Stimulated activated naive CD4-positive, alpha-beta T cell (primary cell): ENCODE measurements at places on chromosomes 2 and 18.

DNA sequence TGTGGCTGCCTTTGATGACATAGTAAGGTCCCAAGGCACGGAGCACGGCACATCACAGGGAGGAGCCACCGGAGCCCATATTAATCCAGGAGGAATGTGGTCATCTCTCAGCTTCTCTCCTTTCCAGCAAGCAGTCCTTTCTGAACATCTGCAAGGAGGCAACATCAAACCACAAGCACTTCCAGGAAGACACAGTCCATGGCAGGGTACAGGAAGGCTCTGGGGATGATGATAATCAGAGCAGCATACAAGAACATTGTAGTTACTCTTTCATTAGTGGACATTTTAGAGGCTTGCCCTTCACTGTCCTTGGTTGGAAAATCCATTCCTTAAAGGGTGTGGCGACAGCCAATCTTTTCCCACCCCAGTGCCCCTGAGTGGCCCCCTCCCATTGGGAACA lies 31.1 kb downstream of the YPEL5 start:
- DNase-seq, result no peak

DNA sequence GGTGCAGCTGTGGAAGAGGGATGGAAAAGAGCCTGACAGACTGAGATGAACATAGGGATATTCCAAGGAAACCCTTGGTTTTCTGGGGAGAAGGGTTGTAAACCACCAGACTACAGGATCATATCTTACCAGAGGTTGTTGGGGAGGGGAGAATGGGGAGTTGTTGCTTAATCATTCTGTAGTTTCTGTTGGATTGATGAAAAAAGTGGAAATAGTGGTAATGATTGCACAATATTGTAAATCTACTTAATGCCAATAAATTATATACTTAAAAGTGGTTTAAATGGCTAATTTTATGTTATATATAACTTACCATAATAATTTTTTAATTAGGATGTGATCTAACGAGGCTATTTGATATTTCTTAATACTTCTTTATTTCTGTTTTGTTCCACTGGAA lies 800.9 kb downstream of the BCL11A start:
- no peak for DNase-seq

DNA sequence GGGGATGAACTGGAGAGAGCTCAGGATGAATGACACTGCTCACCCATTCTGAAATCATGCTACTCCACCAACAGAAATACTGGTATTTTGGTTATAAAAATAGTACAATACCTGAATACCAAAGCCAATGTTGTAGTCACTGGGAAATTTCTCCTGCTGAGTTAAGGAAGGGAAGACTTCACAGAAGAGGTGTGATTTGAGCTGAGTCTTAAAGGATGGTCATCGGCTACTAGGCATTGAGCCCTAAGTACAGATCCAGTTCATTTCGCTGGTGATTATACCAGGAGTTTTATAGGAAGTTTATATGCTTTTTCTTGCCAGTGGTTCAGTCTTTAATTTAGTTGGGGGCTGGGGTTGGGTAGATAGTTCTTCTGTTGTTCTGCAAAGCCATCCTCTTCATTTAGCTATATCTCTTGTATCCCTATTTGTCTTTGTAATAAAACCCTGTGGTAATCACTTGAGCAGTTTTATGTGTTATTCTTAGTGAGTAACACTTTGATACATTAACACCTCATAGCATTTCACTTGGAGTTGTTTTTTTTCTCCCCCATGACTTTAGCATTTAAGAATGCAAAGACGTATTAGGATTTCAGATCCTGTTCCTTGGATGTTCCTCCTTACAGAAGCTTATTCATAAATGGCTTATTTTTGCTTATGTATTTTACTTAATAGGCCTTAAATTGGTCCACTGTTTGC lies 239.9 kb upstream of the FOSL2 start:
- no peak for DNase-seq

GRCh38 chr2:9423922-9424272 lies 443 bp downstream of the CPSF3 start:
- DNase-seq, result no peak

DNA sequence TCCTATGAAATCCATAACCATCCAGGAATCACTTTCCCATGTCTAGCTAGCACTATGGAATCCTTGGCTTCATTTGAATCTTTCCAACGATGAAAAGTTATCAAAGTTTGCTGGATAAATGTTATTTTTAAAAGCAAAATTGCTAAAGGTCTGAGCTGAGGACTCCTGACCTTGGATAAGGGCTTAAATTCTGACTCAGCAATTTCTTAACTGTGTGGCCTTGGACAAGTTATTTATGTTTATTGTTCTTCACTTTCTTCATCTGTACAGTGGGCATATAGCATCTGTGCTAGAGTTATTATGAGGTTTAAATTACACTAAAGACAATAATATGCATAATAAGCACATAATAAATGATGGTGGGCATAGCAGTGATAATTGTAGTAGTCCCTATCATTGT lies 227.5 kb downstream of the KCNS3 start:
- no peak for DNase-seq

DNA sequence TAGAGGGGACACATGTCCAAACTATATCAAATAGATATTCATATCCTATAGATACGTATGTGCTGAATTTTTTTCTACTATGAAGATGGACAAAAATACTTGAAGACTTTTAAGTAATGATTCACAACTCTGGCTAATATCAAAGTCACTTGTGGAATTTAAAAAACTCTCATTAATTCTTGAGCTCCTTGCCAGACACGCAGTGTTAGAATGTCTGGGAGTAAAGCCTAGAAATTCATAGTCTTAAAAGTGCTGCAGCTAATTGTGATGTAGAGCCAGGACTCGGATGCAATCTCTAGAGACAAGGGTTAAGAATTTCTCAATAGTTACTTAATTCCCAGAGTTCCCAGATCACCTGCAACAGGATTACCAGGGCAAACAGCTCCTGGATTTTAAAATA lies 107.4 kb downstream of the ARL6IP6 start:
- DNase-seq, result no peak

DNA sequence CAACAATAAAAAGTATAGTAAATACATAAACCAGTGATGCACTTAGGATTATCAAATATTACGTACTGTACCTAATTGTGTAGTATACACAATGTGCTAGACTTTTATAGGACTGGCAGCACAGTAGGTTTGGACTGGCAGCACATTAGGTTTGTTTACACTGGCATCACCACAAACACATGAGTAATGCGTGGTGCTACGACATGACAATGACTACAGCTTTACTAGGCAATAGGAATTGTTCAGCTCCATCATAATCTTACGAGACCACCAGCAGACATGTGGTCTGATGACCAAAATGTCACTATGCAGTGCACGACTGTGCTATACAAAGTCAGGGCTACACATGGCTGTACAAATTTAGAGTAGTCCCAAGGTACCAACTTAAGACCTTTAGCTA lies 2.3 kb downstream of the MBOAT2 start:
- no peak for DNase-seq

- no peak for DNase-seq
Measured at GRCh38 chr2:25595393-25595792, 78.0 kb downstream of the DTNB start.

GRCh38 chr2:206573793-206574192 lies 68.5 kb upstream of the FAM237A start:
- no peak for DNase-seq

DNA sequence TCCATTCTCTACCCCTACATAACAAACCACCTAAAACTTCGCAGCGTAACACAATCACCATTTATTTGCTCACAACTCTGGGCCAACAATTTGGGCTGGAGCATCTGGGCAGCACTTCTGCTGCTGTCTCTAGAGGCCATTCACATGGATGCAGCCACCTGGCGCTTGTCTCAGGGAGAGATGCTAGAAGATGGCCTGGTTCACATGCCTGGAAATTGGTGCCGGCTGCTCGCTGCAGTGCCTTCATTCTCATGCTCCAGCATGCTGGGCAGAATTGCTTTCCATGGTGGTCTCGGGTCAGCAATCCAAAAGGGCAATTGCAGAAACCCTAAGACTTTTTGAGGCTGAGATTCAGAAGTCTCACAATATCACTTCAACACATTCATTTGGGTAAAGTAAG lies 157.4 kb downstream of the SUCLG1 start:
- DNase-seq, result no peak

- no peak for DNase-seq
Measured at GRCh38 chr2:37544591-37545031, 126.8 kb downstream of the CDC42EP3 start.

- no peak for DNase-seq
Measured at GRCh38 chr2:50720697-50721315, 311.1 kb downstream of the NRXN1 start.

DNA sequence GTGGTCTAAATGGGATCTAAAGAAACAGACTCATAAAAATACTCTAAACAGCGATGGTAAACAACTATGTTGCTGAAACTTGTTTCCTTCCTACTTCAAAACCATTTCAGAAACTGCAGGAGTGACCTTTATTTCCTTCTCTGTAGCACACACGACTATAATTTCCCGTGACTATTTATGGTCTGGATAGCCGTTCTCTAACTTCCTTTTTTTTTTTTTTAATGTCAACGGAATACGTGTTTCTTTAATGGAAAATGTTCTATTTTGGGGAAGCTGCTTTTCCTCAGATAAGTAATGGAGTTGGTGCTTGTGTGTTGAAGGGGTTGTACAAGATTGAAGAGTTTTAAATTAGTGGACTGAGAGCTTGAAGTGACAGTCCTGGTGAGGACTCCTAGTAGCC lies 224.1 kb downstream of the PHLPP1 start:
- DNase-seq, result no peak

DNA sequence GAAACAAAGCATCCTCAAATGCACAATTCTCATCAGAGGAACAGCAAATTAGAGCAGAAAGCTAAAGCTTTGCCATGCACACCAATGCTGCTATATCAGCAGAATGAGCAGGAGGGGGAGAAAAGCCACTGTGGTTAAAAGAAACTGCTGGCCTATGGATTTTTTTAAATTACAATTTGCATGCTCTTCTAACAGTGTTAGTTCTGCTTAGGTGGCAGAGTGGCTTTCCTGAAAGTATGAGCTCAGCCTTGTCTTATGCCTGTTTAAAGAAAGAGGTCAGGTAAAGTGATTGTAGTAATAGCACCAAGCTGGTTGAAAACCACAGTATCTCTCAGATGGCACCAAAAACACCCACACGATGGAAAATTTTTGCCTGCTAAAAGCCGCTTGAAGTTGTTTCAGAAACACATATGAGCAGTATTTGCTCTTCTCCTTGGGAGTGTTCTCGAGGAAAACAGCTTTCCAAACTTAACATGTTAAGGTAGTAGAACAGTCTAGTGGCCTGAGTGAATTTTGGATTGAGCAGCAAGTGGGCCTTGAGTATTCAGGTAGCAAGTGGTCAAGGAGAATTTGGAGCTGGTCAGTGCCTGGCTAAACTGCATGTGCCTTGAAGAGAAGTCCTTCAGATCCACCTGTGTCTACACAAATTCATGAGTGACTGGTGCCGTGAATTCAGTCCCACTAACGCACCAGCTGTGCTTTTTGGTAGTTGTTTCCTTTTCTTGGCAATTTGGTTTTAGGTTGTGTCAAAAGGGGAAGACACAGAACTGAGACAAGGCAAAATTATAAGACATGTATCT lies 19.6 kb upstream of the NDUFV2 start:
- peak; percentile 11 for DNase-seq

GRCh38 chr2:62569907-62570841 lies 64.2 kb upstream of the TMEM17 start:
- no peak for DNase-seq

GRCh38 chr2:239184179-239184578 lies 216.6 kb downstream of the HDAC4 start:
- no peak for DNase-seq

GRCh38 chr2:6750411-6751158 lies 115.1 kb downstream of the CMPK2 start:
- DNase-seq, result no peak

DNA sequence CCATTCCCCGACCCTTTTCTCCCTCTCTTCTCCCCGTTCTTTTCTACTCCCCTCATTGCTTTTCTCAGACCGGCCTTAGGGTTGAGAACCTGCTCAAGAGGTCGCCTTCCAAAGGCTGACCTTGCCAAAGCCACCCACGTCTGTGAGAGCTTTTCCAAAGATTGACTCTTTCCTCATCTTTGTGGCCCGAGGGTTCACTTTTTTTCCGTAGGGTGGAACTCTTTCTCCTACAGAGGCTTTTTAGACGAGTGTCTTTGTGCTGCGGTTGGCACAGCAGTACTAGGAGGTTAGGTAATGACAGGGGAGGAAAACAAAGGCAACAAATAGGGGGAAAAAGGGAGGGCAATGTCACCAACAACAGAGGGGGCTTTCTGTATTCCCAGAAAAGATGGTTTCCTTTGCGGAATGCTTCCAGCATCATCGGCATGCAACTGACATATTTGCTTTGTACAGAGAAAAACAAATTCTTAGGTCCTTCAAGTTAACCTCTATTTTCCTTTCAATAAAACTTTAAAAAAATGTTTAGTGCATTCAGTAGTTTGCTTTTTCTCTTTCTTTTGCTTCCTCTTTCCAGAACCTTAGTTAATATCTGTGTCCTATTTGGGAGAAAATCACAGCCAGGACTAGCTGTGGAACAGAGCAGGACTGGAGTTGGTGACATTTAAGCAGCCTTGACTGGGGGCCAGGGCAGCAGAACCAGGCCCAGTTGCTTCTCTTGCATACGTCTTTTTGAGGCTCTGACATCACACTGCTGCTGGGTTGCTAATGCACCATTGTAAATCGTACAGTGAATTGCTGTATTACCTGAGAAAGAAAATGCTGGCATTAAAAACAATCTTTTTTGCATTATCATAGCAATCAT lies 188.1 kb upstream of the FANCL start:
- no peak for DNase-seq

DNA sequence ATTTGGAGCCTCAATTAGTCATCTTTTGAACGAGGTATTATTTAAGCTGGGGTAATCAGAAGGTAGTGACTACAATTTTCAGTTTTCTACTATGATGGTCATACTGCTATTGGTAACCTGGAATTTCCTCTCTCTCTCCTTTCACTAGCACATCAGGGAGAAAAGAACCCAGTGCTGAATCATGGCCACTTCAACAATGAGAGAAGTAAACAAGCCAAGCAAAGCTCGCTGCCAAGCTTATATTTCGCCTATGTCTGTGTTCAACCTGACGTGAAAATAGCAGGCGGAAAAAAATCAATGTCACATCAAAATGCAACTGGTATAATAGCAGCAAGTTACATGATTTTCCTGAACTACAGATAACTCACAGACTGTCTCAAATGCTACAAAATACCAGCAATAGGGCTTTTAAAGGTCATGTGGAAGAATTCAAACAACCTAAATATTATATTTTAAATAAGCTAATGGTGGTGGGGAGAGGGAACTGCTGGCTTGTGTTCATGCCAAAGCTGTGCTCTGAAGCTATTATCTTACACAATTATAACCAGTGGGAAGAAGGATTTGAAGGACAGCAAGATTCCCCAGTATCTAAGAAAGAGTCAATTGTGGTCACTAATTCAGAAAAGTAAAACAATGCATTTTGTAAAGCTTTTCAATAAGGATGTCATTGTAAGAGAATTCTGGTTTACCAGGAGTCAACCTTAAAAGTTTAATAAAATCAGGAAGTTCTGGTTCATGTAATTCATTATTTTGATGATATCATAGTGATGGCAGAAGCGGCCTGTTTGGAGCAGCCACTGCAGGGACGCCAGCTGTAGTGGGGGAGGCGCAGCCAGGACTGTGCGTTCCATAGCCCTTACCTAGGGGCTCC lies 38.0 kb downstream of the RNF152 start:
- no peak for DNase-seq

GRCh38 chr2:107717661-107718060 lies 109.0 kb upstream of the RGPD4 start:
- no peak for DNase-seq

- DNase-seq, result no peak
Measured at GRCh38 chr2:148512501-148512900, 132.1 kb upstream of the EPC2 start.
